ENCODE measurements at places on chromosomes 5 and 9. TPM values are rescaled to one million over a fixed set of nuclear protein-coding genes. Genes with fewer than 3 reads are reported as not detected.

Gene SLC6A3
- total RNA-seq = not detected

Gene FRMPD1
- not detected for total RNA-seq

Gene PLAC8L1
- total RNA-seq = 0.50 TPM

Gene FCHSD1
- 71.8 TPM for total RNA-seq

Gene ANXA1
- 204 TPM for total RNA-seq

Gene MEF2C
- 0.03 TPM for total RNA-seq

Gene PCDHB9
- total RNA-seq = not detected

DNA sequence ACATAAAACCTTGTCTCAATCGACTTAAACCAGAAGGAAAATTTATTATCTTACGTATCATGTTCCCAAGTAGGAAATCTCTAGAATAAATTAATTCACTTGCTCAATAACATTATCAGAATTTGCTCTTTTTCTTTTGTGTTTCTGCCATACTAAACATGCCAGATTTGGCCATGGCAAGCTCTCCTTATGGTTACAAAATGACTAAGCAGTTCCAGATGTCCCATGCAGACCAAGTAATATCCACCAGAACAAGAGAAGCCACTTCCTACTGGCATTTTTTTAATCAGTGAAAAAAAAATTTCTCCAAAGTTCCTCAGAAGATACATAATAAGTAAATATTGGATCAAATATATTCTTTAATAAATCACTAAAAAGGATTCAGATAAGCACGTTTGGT is 25.2 kb upstream of the ADAMTS6 start:
- no peak for DNase-seq

- no peak for DNase-seq
Observed at GRCh38 chr5:55364537-55365055, 56.8 kb downstream of the MTREX start.

All from activated CD4-positive, alpha-beta memory T cell treated with anti-CD3 and anti-CD28 coated beads, Interleukin-2, amount 10 ng/mL, durations not matched to agents 7 days and 5 days (primary cell).